Posterior cingulate gyrus (tissue), 11 donors: ENCODE measurements at places on chromosomes 7 and 10.

DNA sequence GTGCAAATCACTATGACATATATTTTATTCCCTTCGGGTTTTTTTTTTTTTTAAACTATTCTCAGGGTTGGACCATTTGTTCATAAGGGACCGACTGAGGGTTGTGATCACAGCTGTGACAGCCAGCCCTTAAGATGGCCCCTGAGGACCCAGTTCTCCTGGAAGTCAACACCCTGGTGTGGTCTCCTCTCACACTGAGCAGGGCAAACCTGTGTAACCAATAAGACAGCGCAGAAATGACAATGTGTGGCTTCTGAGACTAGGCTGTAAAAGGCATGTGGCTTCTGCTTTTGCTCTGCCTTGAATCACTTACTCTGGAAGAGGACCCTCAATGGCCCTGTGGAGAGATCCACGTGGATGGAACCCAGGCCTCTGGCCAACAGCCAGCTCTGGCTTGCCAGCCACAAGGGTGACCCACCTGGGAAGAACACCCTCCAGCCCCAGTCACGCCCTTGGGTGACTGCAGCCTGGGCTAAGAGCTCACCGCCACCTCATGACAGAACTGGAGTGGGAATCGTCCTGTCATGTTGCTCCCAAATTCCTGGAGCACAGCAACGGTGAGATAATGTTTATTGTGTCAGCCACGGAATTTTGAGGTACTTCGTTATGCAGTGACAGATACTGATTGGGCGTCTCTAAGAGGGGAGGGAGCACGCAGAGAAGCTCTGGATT, 127.1 kb downstream of the CLEC2L start:
- DNase-seq, result no peak

DNA sequence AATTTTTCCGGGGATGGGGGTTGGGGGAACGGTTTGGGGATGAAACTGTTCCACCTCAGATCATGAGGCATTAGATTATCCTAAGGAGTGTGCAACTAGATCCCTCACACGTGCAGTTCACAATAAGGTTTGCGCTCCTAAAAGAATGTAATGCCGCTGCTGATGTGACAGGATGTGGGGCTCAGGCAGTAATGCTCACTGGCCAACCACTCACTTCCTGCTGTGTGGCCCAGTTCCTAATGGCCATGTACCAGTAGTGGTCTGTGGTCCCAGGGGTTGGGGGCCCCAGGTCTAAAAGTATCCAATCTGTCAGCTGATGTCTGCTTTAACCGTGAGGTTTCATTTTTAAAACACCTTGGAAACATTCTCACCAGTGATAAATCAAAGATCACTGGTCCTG, 2.2 kb downstream of the STN1 start:
- DNase-seq, result no peak

- no peak for DNase-seq
Measured at GRCh38 chr10:7374795-7375194, 36.0 kb downstream of the SFMBT2 start.

- DNase-seq, result peak; percentile 86
Measured at GRCh38 chr7:12111422-12112405, 99.4 kb upstream of the TMEM106B start.

- DNase-seq, result no peak
Measured at GRCh38 chr7:100080907-100081534, 502 bp downstream of the ZNF3 start.

DNA sequence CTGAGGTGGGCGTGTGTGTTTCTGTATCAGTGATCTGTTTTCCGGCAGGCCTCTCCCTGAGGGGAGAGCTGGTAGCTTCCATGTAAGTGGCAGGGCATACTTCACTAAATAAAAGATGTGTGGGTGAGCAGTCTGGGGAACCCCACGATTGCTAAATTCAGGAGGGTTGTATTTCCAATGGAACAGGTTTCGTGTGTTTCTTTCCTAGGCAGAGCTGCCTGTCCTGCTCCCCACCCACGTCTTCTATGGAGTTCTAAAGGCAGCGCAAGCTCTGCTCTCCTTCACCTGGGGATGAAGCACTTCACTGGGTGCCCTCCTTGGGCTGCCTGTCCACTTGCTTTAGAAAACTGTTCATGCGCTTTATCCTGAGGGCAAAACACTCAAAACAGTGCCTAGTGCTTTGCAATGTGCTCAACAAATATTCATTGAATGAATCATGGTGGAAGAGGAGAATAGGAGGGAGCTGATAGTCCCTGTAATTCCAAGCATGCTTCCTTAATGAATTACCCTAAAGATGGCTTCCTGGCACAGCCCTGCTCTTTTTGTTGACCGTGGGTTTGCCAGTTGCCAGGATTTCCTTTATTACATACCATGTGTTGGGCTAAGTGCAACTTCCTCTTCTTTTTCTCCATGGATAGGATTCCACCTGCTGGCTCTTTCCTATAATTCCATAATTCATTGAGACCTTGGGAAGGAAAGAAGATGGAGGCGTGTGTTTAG, 50.6 kb upstream of the SRPK2 start:
- no peak for DNase-seq

- DNase-seq, result no peak
Measured at GRCh38 chr7:155721056-155721455, 76.6 kb downstream of the RBM33 start.

DNA sequence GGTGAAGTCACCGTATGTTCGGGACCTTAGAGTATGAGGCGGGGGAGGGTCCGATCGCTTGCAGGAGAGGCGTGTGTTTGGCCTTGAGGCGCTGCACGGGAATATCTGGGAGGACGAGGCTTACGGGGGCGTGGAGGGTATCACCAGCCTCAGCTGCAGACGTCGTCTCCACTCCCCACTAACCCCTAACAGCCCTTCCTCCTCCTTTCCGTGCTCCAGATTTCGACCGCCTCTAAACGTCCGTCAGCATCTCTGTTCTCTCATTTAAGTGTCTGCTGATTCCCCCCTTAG, 23.5 kb upstream of the ZNF12 start:
- no peak for DNase-seq

DNA sequence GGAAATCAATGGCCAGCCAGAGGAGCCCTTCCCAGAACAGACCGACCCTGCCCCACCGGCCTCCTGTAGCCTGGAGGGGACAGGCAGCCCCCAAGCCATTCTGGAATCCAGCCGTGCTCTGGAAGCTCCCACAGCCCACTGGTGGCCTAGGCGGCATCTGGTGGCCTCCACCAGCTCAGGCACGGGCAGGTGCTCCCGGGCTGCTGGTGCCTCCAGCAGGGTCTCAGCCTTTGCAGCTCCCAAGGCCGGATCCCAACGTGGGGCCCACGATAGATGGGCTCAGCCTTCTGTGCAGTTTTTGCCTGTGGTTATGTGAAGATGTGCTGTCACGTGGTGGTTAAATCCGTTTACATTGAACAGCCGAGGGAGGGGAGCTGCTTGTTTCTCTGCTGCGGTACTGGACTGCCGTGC, 44.4 kb downstream of the JAKMIP3 start:
- DNase-seq, result no peak

GRCh38 chr10:7501157-7501556, 90.3 kb upstream of the SFMBT2 start:
- DNase-seq, result no peak

DNA sequence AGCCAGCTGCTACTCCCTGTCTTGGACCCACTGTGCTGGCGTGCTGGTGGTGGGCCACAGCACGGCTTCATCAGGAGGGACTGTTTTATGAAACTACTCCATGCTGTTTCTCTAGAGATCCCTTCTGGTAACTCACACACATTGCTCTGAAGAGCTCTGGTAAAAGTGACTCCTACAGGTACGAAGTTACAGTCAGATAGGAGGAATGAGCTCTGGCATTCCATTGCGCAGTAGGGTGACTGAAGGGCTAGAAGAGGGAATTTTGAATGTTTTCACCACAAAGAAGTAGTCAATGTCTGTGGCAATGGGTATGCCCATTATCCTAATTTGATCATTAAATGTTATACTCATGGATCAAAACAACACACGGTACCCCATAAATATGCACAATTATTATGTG, 609 bp downstream of the MAT1A start:
- DNase-seq, result no peak

- DNase-seq, result peak; percentile 83
Measured at GRCh38 chr7:139645572-139646523, 122.4 kb downstream of the CLEC2L start.

GRCh38 chr10:22685926-22686325, 28.5 kb downstream of the PIP4K2A start:
- no peak for DNase-seq

- no peak for DNase-seq
Measured at GRCh38 chr10:69004821-69005220, 16.2 kb downstream of the KIFBP start.

GRCh38 chr10:110503528-110504110, 5.9 kb downstream of the DUSP5 start:
- no peak for DNase-seq
